Sciatic nerve (tissue), 2 donors: ENCODE measurements at places on chromosomes 4 and X. TPM values are rescaled to one million over a fixed set of nuclear protein-coding genes. Genes with fewer than 3 reads are reported as not detected.

The CENPVL2 gene
- not detected for total RNA-seq

The SOD3 gene
- total RNA-seq: 178 TPM

The GABRE gene
- total RNA-seq: 60.7 TPM

The SASH3 gene
- 8.6 TPM for total RNA-seq

The ARHGEF9 gene
- 33.0 TPM for total RNA-seq

The PPEF1 gene
- total RNA-seq: not detected

The PFKFB1 gene
- 2.2 TPM for total RNA-seq

The CLDN22 gene
- total RNA-seq: not detected

The SHROOM3 gene
- total RNA-seq: 46.2 TPM

The XG gene
- total RNA-seq: 4.0 TPM

The IL3RA gene
- total RNA-seq: 17.5 TPM

The KLHL15 gene
- total RNA-seq: 7.9 TPM

The PGAM4 gene
- not detected for total RNA-seq

The TBC1D9 gene
- total RNA-seq: 27.2 TPM

The FGF16 gene
- 0.40 TPM for total RNA-seq

The DCAF4L1 gene
- 0.36 TPM for total RNA-seq

The F11 gene
- not detected for total RNA-seq

The COL25A1 gene
- 6.2 TPM for total RNA-seq

The CRLF2 gene
- 0.22 TPM for total RNA-seq

The ENPP6 gene
- 24.6 TPM for total RNA-seq

The TCEAL7 gene
- 15.1 TPM for total RNA-seq

The PCYT1B gene
- 6.0 TPM for total RNA-seq

The LYAR gene
- total RNA-seq: 12.7 TPM

The RBM46 gene
- 0.58 TPM for total RNA-seq

The TMPRSS11A gene
- not detected for total RNA-seq

The TRAM1L1 gene
- total RNA-seq: 2.6 TPM

The F9 gene
- total RNA-seq: not detected

The NAA15 gene
- 41.9 TPM for total RNA-seq

The GYG2 gene
- total RNA-seq: 10.9 TPM

The JCHAIN gene
- 13.3 TPM for total RNA-seq

The ZIC3 gene
- total RNA-seq: not detected

The ANK2 gene
- total RNA-seq: 121 TPM

The TSPAN7 gene
- 46.2 TPM for total RNA-seq

The FAM47A gene
- total RNA-seq: not detected

The KLB gene
- total RNA-seq: 1.2 TPM

The NPFFR2 gene
- total RNA-seq: not detected

The SLC34A2 gene
- 2.5 TPM for total RNA-seq

The LRAT gene
- total RNA-seq: 4.1 TPM

The SH3TC1 gene
- 52.2 TPM for total RNA-seq

The PRAF2 gene
- total RNA-seq: 29.6 TPM

The BRS3 gene
- total RNA-seq: not detected

The TRIM61 gene
- 0.62 TPM for total RNA-seq

The PPEF2 gene
- total RNA-seq: 0.22 TPM

The GK gene
- total RNA-seq: 20.3 TPM

The TMEM271 gene
- not detected for total RNA-seq

The CENPI gene
- total RNA-seq: 4.9 TPM

The OPN1MW gene
- total RNA-seq: not detected

The PPBP gene
- total RNA-seq: 10.9 TPM

The GAGE12F gene
- total RNA-seq: not detected

The TEX13D gene
- not detected for total RNA-seq

The AKAP14 gene
- not detected for total RNA-seq

The GPRIN3 gene
- 7.0 TPM for total RNA-seq

The KLKB1 gene
- 1.1 TPM for total RNA-seq

The CAMK2D gene
- total RNA-seq: 41.3 TPM

The TMEM35A gene
- 2.3 TPM for total RNA-seq

The SPANXB1 gene
- total RNA-seq: not detected

The BANK1 gene
- total RNA-seq: 5.3 TPM

The IL1RAPL2 gene
- total RNA-seq: 0.94 TPM

The KIT gene
- total RNA-seq: 4.9 TPM
